ENCODE measurements at places on chromosomes 12 and 14. TPM values are rescaled to one million over a fixed set of nuclear protein-coding genes. Genes with fewer than 3 reads are reported as not detected.

- H3K27ac ChIP-seq, result peak overlapping the region; percentile 73
- H3K36me3 ChIP-seq, result no peaks in the 10 kb centered on the region
- peaks cover 77% of the 10 kb centered on the region for H3K4me1 ChIP-seq
- H3K27me3 ChIP-seq, result no peaks in the 10 kb centered on the region
- H3K4me3 ChIP-seq, result no peak overlapping the region
Measured at GRCh38 chr14:68392393-68393141, 400.3 kb downstream of the ZFP36L1 start.

GRCh38 chr12:132114667-132115066, 29.5 kb downstream of the DDX51 start:
- H3K4me3 ChIP-seq, result no peak overlapping the region
- DNase-seq, result no peak
- H3K4me1 ChIP-seq, result no peaks in the 10 kb centered on the region
- no peak overlapping the region for H3K27ac ChIP-seq
- no peaks in the 10 kb centered on the region for H3K27me3 ChIP-seq

DNA sequence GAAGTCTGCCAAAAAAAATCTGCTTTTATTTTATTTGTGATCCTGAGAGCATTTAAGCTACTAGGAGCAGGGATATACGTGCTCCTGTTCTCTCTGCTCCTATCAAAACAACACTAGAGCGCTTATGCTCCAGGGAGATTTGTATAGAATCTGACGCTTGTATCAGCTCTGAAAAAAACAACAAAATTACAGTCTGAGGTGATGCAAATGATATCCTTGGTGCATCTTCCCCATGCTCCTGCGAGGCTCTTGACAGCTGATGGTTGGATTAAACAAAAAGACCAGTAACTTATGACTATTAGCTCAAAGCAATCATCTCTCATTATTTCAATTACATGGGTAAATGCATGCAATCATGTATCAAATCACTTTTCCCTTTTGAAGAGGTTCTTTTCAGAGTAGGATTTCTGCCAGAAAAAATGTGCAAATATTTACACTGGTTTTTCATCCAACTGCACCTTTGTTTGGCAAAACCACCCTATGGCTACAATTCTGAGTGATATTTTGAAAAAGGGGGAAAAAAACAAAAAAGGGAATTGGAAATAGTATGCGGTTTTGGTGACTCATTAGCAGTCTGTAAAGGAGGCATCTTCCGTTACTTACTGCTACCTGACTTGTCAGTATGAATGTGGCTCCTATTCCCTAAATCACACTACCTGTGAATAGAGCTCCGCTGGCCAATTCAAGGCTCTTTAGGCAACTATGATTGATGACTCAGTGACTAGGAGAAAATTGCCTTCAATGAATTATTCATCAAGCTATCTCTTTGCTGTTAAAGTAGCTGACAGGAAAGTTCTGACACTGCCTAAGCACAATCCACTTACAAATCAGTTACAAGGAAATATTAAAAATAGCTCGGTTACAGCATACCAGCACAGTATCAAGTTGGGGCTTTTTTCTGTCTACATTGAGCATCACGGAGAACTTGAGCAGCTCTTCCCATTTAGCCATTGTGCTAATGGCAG, 450.0 kb downstream of the FOXG1 start:
- no peaks in the 10 kb centered on the region for H3K27me3 ChIP-seq
- no peaks in the 10 kb centered on the region for H3K4me1 ChIP-seq
- H3K27ac ChIP-seq, result no peak overlapping the region

GRCh38 chr12:89994911-89995310, 286.3 kb upstream of the ATP2B1 start:
- H3K4me1 ChIP-seq, result no peaks in the 10 kb centered on the region
- DNase-seq, result no peak
- H3K4me3 ChIP-seq, result no peak overlapping the region
- H3K27me3 ChIP-seq, result no peaks in the 10 kb centered on the region
- no peak overlapping the region for H3K27ac ChIP-seq

DNA sequence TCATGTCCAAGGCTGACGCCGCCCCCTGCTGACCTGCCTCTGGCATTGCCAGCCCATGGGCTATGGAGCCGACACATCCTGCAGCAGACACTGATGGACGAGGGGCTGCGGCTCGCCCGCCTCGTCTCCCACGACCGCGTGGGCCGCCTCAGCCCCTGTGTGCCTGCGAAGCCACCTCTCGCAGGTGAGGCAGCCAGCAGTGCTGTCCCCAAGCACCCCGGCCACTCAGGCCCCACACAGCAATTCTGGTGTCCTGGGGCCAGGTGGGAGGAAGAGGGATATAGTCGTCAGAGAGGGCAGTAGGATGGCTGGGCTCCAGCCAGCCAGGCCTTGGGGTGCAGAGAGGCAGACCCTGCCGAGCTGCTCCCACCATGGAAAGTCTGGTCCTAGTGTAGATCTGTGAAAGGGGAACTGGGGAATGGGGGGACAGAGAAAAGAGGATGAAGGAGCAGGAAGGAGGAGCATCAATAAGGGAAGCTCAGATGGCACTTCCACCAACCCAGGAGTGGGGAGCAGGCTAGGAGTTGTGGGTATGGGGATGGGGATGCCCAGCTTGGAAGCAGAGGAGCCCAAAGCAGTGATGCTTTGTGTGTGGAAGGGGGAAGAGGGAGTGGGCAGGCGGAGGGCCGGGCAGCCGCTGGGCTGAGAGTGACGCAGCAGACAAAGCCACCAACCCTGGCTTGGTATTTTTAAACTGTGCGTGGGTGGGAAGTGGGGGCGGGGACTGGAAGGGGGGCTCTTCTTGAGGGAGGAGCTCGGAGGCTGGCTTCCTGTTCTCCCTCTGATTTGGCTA, 4.7 kb downstream of the NAB2 start:
- peaks cover 74% of the 10 kb centered on the region for H3K36me3 ChIP-seq
- H3K4me3 ChIP-seq, result no peak overlapping the region
- DNase-seq, result no peak
- peaks cover 66% of the 10 kb centered on the region for H3K4me1 ChIP-seq

DNA sequence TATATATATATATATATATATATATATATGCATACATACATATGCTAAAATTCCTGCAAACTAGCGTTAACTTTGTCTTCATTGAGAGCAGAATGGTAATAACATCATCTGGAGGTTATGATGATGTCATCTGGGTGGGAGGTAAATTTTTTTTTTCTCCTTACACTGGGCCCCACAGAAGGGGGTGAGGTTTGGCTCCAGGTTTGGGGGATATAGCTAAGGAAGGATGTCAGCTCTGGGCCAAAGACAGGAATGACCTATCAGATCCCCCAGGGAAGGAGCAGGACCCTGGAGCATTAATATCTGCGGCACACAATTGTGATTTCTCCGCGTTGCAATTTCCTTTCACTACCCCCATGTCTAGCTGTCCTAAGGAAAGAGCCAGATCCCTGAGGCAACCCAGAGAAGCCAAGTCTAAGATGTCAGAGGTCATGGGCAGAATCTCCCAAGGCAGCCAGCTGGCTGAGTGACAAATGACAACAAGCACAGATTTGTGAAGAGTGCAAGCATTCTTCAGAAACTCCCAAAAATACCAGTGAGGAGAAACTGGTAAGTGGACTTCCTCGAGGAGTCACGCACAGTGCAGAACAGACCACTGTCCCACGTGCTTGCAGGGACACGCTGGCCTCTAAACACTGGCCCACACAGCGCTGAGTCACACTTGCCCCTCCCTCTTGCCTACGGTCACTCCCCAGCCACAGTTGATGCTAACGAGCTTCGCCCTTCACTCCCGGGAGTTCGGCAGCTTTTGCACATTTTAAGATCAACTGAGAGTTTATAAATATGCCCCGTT, 9.9 kb downstream of the UBC start:
- DNase-seq, result no peak
- peak overlapping the region; percentile 28 for H3K27ac ChIP-seq
- no peaks in the 10 kb centered on the region for H3K27me3 ChIP-seq
- H3K4me1 ChIP-seq, result peaks cover 19% of the 10 kb centered on the region
- H3K4me3 ChIP-seq, result no peak overlapping the region
- H3K36me3 ChIP-seq, result no peaks in the 10 kb centered on the region

- no peaks in the 10 kb centered on the region for H3K27me3 ChIP-seq
- H3K36me3 ChIP-seq, result no peaks in the 10 kb centered on the region
- no peak for DNase-seq
- H3K4me3 ChIP-seq, result no peak overlapping the region
- H3K4me1 ChIP-seq, result no peaks in the 10 kb centered on the region
Measured at GRCh38 chr14:49408187-49408933, 177.8 kb downstream of the RPS29 start.

DNA sequence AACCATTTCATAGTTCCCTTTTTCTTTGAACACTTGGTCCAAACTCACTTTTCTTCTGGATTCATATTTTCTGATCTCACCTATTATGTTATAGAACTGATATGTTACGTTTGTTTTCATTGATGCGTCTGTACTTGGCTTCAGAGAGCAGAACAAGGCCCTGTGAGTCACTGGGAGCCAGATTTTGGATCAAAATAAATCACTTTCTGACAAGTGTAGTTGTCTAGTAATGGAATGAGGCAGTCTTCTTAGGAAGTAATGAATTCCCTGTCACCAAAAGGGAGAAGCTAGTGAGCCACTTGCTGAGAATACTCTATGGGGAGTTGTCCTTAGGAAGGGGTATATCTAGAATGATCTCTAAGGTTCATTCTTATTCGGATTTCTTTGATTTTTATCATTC, 10.2 kb downstream of the BICD1 start:
- H3K4me3 ChIP-seq, result no peak overlapping the region
- H3K27me3 ChIP-seq, result no peaks in the 10 kb centered on the region

- peaks cover 39% of the 10 kb centered on the region for H3K36me3 ChIP-seq
- no peak for DNase-seq
- H3K4me3 ChIP-seq, result peak overlapping the region; percentile 70
Measured at GRCh38 chr12:53078425-53079225, 565 bp downstream of the SPRYD3 start.

DNA sequence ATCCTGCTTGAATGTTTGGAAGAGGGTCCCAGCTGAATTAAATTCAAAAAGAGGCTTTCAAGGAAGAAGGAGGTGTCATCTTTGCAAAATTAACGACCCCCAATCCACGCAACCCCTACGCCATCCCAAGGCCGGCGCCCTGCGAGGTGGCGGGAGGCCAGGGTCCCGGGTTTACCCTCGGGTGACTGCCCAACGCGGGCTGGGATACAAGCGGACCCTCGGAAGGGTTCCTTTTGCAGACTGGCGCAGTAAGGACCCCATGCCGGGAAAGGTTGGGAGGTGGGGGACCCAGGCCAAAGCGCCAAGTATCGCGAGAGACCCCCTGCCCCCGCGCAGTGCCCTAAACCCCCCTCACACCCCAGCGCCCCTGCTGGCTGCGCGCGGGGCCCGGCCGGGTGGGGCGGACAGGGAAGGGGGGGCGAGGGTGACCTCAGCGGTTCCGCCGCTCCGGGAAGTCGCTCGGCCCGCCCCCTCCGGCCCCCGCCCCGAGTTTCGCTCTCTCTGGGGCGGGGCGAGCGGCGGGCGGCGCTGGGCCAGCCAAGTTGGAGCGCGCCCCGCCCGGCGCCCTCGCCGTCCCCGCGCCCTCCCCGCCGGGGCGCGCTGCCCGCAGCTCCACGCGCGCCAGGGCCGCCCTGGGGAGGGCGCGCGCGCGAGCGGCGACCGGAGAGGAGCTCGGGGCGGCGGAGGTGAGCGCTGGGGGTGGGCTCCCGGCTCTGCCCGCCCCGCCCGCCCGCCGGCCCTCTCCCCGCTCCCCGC, 708 bp upstream of the ZBTB42 start:
- H3K4me1 ChIP-seq, result peaks cover 49% of the 10 kb centered on the region
- H3K27me3 ChIP-seq, result no peaks in the 10 kb centered on the region
- peak overlapping the region; percentile 57 for H3K4me3 ChIP-seq
- peak; percentile 32 for DNase-seq

GRCh38 chr12:96424601-96425000, 24.4 kb upstream of the CDK17 start:
- no peak overlapping the region for H3K4me3 ChIP-seq
- no peaks in the 10 kb centered on the region for H3K27me3 ChIP-seq
- no peaks in the 10 kb centered on the region for H3K36me3 ChIP-seq
- no peak for DNase-seq

GRCh38 chr12:119391673-119392072, 57.1 kb downstream of the CCDC60 start:
- no peak overlapping the region for H3K27ac ChIP-seq
- no peak for DNase-seq
- no peak overlapping the region for H3K4me3 ChIP-seq
- no peaks in the 10 kb centered on the region for H3K4me1 ChIP-seq
- no peaks in the 10 kb centered on the region for H3K36me3 ChIP-seq

DNA sequence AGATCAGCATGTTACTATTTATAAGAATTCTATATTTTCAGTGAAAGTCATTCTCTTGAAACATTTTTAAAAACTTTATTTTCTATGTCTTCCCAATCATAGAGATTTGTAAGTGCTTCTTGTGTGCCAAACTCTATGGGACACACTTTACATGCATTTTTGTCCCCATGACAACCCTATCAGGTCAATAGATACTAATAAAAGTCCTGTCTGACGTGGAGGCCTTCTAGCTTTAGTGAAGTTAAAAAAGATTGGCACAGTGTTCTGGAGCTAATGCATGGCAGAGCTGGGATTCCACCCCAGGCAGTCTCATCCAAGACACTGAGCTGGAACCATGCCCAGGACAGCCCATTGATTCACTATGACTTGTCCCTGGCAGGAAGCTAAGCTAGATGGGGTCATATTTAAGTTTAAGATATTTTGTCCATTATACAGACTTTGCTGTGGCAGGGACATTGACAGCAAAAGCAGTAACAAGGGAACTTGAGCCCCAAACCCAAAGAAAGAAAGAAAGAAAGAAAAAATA, 28.1 kb downstream of the TTC6 start:
- H3K36me3 ChIP-seq, result no peaks in the 10 kb centered on the region
- no peak for DNase-seq
- peaks cover 42% of the 10 kb centered on the region for H3K27me3 ChIP-seq
- no peaks in the 10 kb centered on the region for H3K4me1 ChIP-seq
- H3K27ac ChIP-seq, result peak overlapping the region; percentile 74

GRCh38 chr14:62322216-62322615, 560.0 kb downstream of the SNAPC1 start:
- H3K4me3 ChIP-seq, result no peak overlapping the region
- H3K27me3 ChIP-seq, result no peaks in the 10 kb centered on the region
- DNase-seq, result no peak
- H3K4me1 ChIP-seq, result no peaks in the 10 kb centered on the region
- H3K27ac ChIP-seq, result no peak overlapping the region

- no peak overlapping the region for H3K4me3 ChIP-seq
- H3K4me1 ChIP-seq, result no peaks in the 10 kb centered on the region
- no peak overlapping the region for H3K27ac ChIP-seq
- no peaks in the 10 kb centered on the region for H3K36me3 ChIP-seq
- no peak for DNase-seq
Measured at GRCh38 chr12:128276471-128276870, 9.5 kb downstream of the TMEM132C start.

- no peak for DNase-seq
- H3K4me3 ChIP-seq, result no peak overlapping the region
- H3K36me3 ChIP-seq, result peaks cover 47% of the 10 kb centered on the region
- H3K4me1 ChIP-seq, result peaks cover 85% of the 10 kb centered on the region
- H3K27ac ChIP-seq, result peak overlapping the region; percentile 44
Measured at GRCh38 chr14:61549425-61549824, 145.9 kb upstream of the HIF1A start.

CLEC9A gene
- total RNA-seq, result not detected

NYNRIN gene
- total RNA-seq, result 13.0 TPM

ING4 gene
- 8.3 TPM for total RNA-seq

CINP gene
- total RNA-seq, result 39.9 TPM

Measured in esophagus squamous epithelium (tissue), 5 donors.